ENCODE measurements at places on chromosomes 7 and 10. TPM values are rescaled to one million over a fixed set of nuclear protein-coding genes. Genes with fewer than 3 reads are reported as not detected.

DNA sequence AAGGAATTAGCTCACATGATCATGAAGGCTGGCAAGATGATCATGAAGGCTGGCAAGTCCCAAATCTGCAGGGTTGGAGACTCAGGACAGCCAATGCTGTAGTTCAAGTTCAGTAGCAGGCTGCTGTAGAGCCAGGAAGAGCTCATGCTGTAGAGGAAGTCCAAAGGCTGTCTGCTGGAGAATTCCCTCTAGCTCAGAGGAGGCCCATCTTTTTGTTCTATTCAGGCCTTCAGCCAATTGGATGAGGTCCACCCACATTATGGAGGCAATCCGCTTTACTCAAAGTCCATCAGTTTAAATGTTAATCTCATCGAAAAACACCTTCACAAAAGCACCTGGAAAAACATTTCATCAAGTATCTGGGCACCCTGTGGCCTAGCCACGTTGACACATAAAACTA lies 24.8 kb upstream of the FAM171A1 start:
- no peak for DNase-seq

- DNase-seq = no peak
These were observed 46.1 kb downstream of the UBE2H start for GRCh38 chr7:129906700-129907099.

The SEMA3D gene
- 57.7 TPM for polyA plus RNA-seq

The SAP25 gene
- polyA plus RNA-seq = 4.2 TPM

The ZNF365 gene
- 0.48 TPM for polyA plus RNA-seq
